Stimulated activated naive CD4-positive, alpha-beta T cell treated with Interleukin-2 at 50 U/mL for 16 hours (primary cell): ENCODE measurements at places on chromosomes 6 and 20.

GRCh38 chr6:44176762-44177509 is 18.3 kb downstream of the CAPN11 start:
- DNase-seq, result no peak

DNA sequence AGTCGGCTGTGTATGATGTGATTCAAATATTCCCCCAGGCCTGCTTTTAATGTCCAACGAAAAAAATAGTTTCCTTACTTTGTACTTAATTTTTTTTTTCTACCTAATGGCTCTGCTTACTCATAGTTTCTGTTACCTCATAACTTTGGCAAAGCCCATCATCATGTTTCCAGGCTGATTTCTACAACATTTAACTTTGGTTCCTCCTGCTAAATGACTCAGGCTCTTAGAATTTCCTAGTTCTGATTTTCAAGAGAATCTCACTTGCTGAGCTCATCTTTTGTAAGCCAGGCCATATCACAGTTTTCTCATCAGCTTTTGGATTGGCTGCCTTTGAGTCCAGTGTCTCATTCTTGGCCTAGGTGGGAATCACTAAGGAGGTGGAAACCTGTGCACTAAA is 323.1 kb downstream of the HDGFL1 start:
- DNase-seq, result no peak

- no peak for DNase-seq
Measured at GRCh38 chr20:54726687-54727300, 251.4 kb downstream of the DOK5 start.

GRCh38 chr20:11296221-11296620 is 621.5 kb upstream of the BTBD3 start:
- DNase-seq, result no peak

GRCh38 chr6:21390532-21391213 is 202.9 kb upstream of the SOX4 start:
- no peak for DNase-seq

DNA sequence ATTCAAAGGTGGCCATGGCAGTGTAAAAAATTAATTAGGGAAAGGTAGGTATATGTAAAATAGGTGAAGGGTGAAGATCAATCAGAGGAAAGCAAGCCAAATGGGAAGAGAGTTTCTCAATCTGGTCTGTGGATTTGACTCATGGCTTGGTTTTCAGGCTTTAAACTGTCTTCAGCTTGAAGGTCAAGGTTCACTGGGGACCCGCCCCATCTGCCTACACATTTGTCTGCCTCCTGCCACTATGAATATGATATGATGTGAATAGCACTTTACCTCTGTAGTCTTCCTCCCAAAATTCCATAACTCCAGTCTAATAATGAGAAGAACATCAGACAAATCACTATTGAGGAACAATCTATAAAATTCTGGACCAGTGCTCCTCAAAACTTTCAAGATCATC is 32.3 kb upstream of the THEMIS start:
- DNase-seq, result no peak

DNA sequence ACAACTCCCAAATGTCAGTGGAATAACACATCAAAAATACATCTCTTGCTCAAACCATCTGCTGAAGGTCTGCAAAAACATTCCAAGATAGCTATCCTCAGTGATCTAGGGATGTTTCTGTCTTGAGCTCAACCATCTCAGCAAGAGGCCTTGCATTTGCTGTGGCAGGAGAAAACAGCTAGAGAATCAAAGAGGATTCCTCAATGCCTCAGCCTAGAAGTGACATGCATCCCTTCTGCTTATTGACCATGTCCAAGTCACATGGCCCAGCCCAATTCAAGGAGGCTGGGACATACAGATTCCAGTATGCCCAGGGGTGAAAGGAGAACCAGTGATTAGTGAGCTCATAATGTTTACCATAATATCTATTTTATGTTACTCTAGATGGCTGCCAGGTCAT is 269.5 kb downstream of the PLCB1 start:
- no peak for DNase-seq

DNA sequence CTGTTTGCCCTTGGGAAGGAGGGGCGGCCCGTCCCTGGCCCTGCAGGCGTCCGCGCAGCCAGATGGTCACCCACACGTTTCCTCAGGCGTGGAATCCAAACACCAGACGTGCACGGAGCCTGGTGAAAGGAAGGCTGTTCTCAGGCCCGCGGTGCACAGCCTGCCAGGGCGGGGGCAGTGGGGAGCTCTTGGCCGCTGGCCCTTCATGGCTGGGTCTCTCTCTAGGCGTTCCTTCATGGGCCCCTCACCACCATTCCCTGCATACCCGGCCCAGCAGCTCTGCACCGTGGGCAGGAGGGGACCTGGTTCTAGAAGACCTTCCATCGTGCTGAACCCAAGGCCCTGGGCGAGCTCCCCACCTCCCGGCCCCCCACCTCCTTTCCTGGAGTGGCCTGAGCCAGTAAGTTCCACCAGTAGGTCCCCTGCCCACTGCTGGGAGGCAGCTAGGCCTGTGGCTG is 30.4 kb upstream of the SMOC2 start:
- no peak for DNase-seq

- DNase-seq, result no peak
Measured at GRCh38 chr20:19649041-19649440, 109.0 kb upstream of the RIN2 start.

DNA sequence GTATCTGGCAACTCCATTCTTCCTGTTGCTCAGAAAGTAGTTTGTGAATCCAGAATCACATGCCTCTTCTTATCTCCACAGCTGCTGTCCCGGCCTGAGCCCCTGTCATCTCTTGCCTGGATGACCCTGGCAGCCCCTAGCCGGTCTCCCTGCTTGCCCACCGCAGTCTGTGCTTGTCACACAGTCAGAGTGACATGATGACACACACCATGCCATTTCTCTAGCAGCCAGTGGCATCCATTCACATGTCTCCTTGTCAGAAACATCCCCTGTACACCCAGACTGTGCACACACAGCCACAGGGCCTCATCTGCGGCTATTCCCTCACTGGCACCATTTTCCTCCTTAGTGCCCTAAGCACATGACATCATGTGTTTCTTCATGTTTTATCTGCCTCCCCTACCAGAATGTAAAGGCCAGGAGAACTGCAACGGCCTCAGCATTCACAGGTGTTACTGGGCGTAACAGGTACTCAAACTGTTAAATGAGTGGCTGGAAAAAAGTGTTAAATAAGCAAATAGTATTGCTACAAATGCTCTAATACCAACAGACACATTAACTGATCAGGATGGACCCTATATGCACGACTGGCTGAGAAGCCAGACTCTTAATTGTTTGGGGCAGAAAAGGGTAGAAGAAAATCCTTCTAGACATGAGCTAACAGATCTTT is 9.6 kb downstream of the ABHD12 start:
- no peak for DNase-seq

- DNase-seq, result no peak
Measured at GRCh38 chr6:23456396-23456795, 669.6 kb upstream of the NRSN1 start.

GRCh38 chr6:106186172-106186571 is 100.0 kb downstream of the PRDM1 start:
- no peak for DNase-seq

DNA sequence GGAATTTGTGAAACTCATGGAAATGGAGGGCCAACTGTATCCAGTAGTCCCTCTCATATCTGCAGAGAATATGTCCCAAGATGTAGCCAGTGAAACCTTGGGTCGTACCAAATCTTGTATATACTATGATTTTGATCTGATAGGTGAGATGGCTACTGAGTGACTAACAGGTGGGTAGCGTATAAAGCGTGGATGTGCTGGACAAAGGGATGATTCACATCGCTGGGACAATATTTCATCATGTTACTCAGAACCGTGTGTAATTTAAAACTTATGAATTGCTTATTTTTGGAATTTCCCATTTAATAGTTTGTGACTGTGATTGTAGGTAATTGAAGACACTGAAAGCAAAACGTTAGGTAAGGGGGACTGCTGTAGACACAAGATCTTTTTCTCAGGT is 144.1 kb downstream of the SMAP1 start:
- no peak for DNase-seq

DNA sequence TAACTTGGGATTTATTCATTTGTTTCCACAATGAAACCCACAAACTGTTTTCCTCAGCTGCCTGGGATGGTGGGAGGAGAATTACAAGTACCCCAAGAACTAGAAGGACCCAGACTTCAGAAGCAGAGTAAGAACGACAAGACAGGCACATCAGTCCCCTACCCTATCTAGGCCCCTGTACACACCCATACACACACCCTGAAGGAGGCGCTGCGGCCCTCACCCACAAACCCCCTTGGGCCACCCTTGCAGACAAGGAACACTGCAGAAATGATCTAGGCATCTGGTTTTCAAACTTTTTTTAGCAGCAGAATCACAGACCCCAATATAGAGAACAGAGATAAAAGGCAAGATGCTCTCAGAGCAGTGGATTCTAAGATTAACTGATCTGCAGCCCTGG is 55.0 kb downstream of the TRERF1 start:
- DNase-seq, result no peak
